ENCODE measurements at places on chromosomes 6 and 20. TPM values are rescaled to one million over a fixed set of nuclear protein-coding genes. Genes with fewer than 3 reads are reported as not detected.

The PDE7B gene
- 53.1 TPM for total RNA-seq

The DOK5 gene
- 55.3 TPM for total RNA-seq

The MYCT1 gene
- total RNA-seq: 6.0 TPM

The MYL9 gene
- total RNA-seq: 54.0 TPM

The EMILIN3 gene
- not detected for total RNA-seq

The GPX5 gene
- total RNA-seq: not detected

The RSPH9 gene
- 0.83 TPM for total RNA-seq

The ECHDC1 gene
- 36.4 TPM for total RNA-seq

The DNAH8 gene
- total RNA-seq: not detected

The DLK2 gene
- total RNA-seq: 0.20 TPM

The SUMO4 gene
- total RNA-seq: 1.2 TPM

The LINC00237 gene
- not detected for total RNA-seq
